ENCODE measurements at places on chromosomes 1 and 21.
A peak's percentile ranks its signal among the peaks of the same experiment; 100 is the strongest.

DNA sequence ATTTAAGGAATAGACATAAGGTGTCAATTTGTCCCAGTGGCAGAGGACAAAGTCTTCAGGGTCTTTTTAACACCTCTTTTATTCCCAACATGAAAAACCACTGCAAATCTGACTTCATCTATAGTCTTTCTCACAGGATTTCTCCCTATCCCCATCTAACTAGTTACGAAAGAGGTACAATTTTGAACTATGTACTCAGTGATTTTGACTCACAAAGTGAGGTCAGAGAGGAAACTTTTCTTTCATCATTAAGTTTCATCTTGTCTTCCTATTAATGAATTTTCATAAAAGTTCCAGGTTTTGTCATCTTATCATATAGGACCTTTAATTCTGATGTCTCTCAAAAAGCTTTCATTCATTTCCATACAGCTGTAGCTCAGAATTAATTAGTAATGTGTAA is 63.3 kb downstream of the ASH1L start:
- no peak for DNase-seq

DNA sequence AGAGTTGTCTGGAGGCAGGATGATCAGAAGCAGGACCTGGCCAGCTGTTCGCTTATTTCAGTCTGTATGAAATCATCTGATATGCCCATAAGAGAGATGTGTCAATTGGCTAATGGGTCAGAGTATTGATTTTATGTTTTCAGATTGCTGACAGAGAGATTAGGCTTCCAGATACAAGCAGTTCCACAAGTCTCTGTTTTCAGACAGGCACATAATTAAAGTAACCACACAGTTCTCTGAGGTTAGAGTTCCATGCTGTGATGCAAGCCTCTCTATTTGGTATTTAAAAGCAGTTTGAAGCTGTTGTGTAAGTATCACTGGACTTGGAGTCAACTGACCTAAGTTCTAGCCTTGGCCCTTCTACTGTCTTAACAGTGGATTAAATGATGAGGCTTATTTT is 50.1 kb downstream of the ATF6 start:
- DNase-seq, result no peak

- DNase-seq, result no peak
These were observed 1.1 kb downstream of the IKBKE start for GRCh38 chr1:206471415-206471801.

GRCh38 chr1:165496501-165496900 is 47.3 kb upstream of the LRRC52 start:
- DNase-seq, result no peak

- DNase-seq, result peak; percentile 53
These were observed at the start of gene S100A6 for GRCh38 chr1:153535242-153536011. TSS of gene S100A6 (minus strand) at chr1:153535991. CDS start at chr1:153535339, 652 bp downstream.

- no peak for DNase-seq
These were observed 21.1 kb downstream of the PAX7 start for GRCh38 chr1:18651713-18652112.

- DNase-seq, result no peak
These were observed 87.0 kb downstream of the INTS7 start for GRCh38 chr1:211948377-211948776.

- DNase-seq, result no peak
These were observed 225.2 kb downstream of the LTN1 start for GRCh38 chr21:28767523-28767922.

GRCh38 chr21:46185716-46186115 is 1.5 kb upstream of the SPATC1L start:
- no peak for DNase-seq

DNA sequence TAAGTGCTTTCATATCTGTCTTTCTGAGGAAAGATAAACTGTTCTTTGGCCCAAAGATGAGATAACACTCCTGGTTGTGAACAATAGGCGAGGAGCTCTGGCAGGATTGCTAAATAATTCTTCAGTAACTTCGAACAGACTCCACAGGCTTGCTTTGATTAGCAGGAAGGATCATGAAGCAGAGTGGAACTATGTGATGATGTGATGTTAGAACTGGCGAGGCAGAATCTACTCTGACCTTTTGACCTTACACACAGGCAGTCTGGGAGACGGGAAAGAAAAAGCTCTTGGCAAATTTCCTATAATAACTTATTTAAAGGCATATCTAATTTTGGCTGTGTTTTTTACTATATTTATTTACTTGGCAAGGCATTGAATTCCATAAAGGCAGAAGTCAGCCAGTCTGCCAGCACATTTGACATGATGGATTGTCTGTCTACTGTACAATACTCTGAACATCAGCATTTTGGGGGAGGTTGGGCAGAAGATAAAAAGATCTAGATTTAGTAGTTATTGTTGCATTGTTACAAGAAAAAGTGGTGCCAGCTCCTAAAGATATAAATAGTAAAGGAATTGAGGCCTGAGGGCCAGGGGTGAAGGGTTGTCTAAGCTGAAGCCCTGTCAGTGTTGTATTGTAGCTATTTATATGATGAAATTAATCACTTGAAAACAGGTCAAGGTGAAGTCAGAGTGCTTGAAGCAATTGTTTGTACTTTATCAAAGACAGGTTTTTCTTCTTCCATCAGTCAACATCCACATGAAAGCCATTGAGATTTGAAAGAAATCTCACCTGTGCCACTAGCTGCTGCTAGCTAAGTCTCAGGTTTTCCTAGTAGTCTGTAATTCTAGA is 708.8 kb downstream of the LTN1 start:
- DNase-seq, result no peak

DNA sequence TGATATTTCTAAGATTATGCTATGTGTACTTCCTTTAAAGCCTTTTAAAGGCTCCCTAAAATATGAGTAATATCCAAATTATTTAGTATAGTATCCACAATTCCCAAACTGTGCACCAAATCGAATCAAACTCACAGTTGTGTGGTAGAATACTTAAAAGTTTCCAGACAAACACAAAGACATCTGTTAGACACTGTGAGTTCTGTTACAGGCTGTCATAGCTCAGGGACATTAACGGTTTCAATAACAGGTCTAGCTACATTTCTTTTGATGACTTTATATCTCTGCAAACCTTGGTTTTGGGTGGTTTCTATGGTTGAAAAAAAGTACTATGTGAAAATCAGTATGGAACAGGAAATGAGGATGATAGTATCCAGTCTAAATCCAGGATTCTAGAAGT is 36.9 kb upstream of the NEK7 start:
- DNase-seq, result no peak
